ENCODE measurements at places on chromosomes 13 and 19. TPM values are rescaled to one million over a fixed set of nuclear protein-coding genes. Genes with fewer than 3 reads are reported as not detected.

The CEACAM6 gene
- not detected for total RNA-seq

The SPRY2 gene
- total RNA-seq, result 27.4 TPM

The APOC4 gene
- total RNA-seq, result not detected

The PCP2 gene
- total RNA-seq, result not detected

The WDR88 gene
- total RNA-seq, result not detected

The PNMA8A gene
- 7.6 TPM for total RNA-seq

The KRTDAP gene
- total RNA-seq, result not detected

The PRR12 gene
- total RNA-seq, result 0.66 TPM

All from SJSA1 (cell line).